ENCODE measurements at places on chromosomes 7 and 10. TPM values are rescaled to one million over a fixed set of nuclear protein-coding genes. Genes with fewer than 3 reads are reported as not detected.
A peak's percentile ranks its signal among the peaks of the same experiment; 100 is the strongest.

- no peak overlapping the region for H3K4me3 ChIP-seq
- H3K36me3 ChIP-seq: peaks cover 15% of the 10 kb centered on the region
- peaks cover 2% of the 10 kb centered on the region for H3K27me3 ChIP-seq
- H3K27ac ChIP-seq: no peak overlapping the region
- H3K4me1 ChIP-seq: peaks cover 13% of the 10 kb centered on the region
Observed at GRCh38 chr10:113732160-113732881, 19.2 kb upstream of the PLEKHS1 start.

- DNase-seq: no peak
- H3K36me3 ChIP-seq: 0 out of 2 replicates have a peak, but pooled peaks cover 5% of the 10 kb centered on the region
- H3K27ac ChIP-seq: no peak overlapping the region
- H3K4me3 ChIP-seq: no peak overlapping the region
- no peaks in the 10 kb centered on the region for H3K27me3 ChIP-seq
Observed at GRCh38 chr7:55818686-55819085, 43.9 kb downstream of the SEPTIN14 start.

DNA sequence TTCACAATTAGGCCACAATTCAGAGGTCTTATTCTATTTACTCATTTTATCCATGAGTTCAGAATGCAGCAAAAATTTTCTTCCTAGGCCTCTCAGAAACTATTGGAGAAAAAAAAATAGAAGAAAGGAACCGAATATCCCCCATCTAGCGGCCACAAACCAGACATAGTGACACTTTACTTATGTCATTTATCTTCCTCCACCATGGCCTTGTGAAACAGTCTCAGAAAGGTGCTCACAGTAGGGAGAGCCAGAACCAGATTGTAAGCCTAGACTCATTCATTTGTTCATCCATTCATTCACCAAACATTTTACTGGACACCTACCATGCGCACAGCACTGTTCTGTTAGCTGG, 16.0 kb downstream of the CREB3L2 start:
- no peaks in the 10 kb centered on the region for H3K27me3 ChIP-seq
- no peak for DNase-seq
- no peak overlapping the region for H3K27ac ChIP-seq

GRCh38 chr10:125868372-125868975, 12.6 kb downstream of the DHX32 start:
- no peak overlapping the region for H3K4me3 ChIP-seq
- peak; percentile 39 for DNase-seq
- peaks cover 2% of the 10 kb centered on the region for H3K27me3 ChIP-seq
- peaks cover 8% of the 10 kb centered on the region for H3K4me1 ChIP-seq
- H3K27ac ChIP-seq: no peak overlapping the region

DNA sequence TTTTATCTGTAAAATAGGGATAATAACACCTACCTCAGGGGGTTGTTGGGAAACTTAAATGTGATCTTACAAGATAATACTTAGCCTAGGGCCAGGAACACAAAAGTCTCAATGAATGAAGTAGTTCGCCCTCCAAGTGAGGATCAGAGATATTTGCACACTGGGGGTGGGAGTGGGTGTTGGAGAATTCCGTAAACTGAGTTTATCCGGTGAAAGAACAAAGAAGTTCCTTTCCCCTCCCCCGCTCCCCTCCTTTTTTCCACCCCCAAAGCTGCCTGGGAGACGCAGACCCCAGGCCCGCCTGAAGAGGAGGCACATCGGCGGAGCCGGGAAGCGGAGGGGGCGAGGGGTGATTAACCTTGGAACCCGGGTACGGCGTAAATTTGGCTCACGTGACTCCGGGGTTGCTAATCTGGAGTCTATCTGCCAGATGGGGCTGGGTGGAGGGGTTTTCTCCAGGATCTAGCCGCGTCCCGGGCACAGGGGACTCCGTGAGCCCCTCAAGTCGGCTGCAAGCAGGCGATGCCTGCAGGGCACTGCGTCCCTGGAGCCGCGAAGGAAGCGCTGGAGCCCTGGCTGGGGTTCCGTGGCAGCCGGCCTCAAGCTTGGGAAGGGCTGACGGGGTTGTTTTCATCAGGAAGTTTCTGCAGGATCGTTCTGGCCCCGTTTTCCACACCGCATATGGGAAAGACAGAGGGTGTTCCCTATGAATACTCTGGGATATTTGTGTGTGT, 1.4 kb upstream of the PODXL start:
- H3K36me3 ChIP-seq: no peaks in the 10 kb centered on the region
- peaks cover 2% of the 10 kb centered on the region for H3K27me3 ChIP-seq
- peak overlapping the region; percentile 77 for H3K4me3 ChIP-seq
- H3K4me1 ChIP-seq: peaks cover 46% of the 10 kb centered on the region
- peak overlapping the region; percentile 39 for H3K27ac ChIP-seq

DNA sequence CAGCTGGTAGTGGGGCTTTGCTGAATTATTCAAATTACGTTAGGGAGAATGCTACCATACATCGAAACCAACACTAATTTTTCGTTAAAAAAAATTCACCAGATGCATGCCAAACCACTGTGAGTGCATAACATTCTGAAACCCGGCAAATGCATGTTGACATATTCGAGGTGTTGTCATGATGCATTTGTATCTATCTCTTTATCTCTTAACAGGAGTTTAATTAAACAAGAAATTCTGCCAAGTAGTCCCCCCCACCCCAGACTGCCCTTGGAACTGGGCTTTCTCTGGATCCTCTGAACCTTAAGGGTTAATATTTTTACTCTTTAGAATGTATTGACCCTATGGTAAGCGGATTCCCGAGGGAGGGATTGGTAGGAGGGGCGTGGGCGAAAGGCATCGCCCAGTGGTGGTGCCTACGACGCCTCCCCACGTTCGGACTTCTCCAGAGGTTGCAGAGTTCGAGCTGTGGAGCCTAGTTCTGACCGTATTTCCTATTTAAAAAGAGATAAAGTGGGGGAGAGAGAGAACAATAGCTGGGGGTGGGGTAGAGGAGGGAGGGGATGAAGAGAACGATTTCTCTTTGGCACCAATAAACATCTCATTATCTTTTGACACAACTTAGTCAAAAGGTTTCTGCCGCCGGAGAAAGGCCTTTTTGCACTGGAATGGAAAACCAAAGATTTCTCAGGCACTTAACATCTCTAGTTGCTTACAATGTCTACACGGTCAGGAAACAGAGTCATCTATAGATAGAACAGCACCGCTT, 7.2 kb downstream of the DLX6 start:
- no peaks in the 10 kb centered on the region for H3K4me1 ChIP-seq
- no peak for DNase-seq
- no peaks in the 10 kb centered on the region for H3K36me3 ChIP-seq
- peaks cover 53% of the 10 kb centered on the region for H3K27me3 ChIP-seq

DNA sequence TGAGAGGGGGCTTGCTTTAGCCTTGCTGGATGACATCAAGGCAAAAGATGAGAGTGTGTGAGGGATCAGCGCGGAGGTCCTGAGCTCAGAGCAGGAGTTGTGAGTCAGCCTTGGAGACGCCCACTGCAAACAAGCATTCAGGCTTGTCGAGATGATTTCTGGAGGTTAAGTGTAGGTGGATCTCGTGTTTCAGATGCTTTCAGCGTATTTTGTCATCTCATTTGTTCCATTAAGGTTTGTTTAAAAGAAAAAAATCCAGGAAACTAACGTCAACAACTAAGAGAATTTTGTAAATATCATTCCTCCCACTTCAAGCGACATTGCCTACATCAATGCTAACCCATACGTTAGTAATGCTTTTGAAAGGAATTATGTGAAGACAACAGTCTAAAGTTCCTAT, 715.4 kb upstream of the NRP1 start:
- no peak overlapping the region for H3K4me3 ChIP-seq
- H3K27me3 ChIP-seq: peaks cover 44% of the 10 kb centered on the region
- H3K4me1 ChIP-seq: peaks cover 12% of the 10 kb centered on the region
- no peak overlapping the region for H3K27ac ChIP-seq
- no peak for DNase-seq
- 0 out of 2 replicates have a peak, but pooled peaks cover 4% of the 10 kb centered on the region for H3K36me3 ChIP-seq

- H3K4me3 ChIP-seq: no peak overlapping the region
- H3K4me1 ChIP-seq: peaks cover under 1% of the 10 kb centered on the region
- no peak for DNase-seq
- H3K27me3 ChIP-seq: no peaks in the 10 kb centered on the region
- no peaks in the 10 kb centered on the region for H3K36me3 ChIP-seq
Observed at GRCh38 chr10:52869864-52870263, 97.3 kb upstream of the MBL2 start.

The TMEM139 gene
- not detected for total RNA-seq

The CACNA2D1 gene
- 43.6 TPM for total RNA-seq

The COL26A1 gene
- not detected for total RNA-seq
